ENCODE measurements at places on chromosomes 7 and 10.
A peak's percentile ranks its signal among the peaks of the same experiment; 100 is the strongest.

- DNase-seq = no peak
- no peaks in the 10 kb centered on the region for H3K4me1 ChIP-seq
- no peak overlapping the region for H3K27ac ChIP-seq
- no peak overlapping the region for H3K4me3 ChIP-seq
- H3K27me3 ChIP-seq = no peaks in the 10 kb centered on the region
Observed at GRCh38 chr7:25821225-25821624, 330.8 kb upstream of the NFE2L3 start.

DNA sequence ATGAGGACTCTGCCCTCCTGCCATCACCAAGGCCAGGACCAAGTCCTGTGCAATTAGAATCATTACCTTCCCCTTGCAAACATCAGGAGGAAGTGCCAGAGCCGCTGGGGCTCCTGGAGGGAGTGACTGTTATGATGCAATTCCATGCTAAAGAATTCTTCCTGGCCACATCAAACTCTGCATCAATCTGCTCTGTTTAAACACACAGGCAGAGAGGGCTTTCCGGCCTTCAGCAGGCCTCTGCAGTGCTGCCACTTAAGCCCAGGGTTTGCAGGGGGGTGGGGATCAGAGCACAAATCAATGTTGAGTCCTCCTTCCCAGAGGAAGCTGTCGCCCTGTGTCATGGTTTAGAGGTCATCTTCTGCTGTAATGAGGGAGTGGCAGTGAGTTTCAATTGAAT, 58.1 kb downstream of the CTBP2 start:
- H3K27ac ChIP-seq = no peak overlapping the region
- peaks cover 17% of the 10 kb centered on the region for H3K4me1 ChIP-seq
- H3K4me3 ChIP-seq = no peak overlapping the region
- no peaks in the 10 kb centered on the region for H3K36me3 ChIP-seq

DNA sequence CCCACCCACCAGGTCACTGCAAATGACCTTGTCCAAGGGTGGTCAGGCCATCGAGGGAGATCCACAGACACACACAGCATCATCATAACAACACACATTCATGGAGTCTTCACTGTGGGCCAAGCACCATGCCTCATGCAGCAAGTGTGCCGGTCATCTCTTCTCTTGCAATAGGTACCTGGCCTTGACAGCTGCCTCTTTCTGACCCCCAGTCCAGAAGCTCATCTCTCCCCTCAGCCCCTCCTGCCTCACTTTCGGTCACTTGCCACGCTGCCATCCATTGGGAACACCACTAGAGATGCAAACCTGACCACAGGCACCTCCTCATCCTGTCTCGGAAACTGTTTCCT, 75.9 kb downstream of the OAT start:
- no peak overlapping the region for H3K4me3 ChIP-seq
- H3K27ac ChIP-seq = no peak overlapping the region
- no peaks in the 10 kb centered on the region for H3K36me3 ChIP-seq
- peak; percentile 32 for DNase-seq

DNA sequence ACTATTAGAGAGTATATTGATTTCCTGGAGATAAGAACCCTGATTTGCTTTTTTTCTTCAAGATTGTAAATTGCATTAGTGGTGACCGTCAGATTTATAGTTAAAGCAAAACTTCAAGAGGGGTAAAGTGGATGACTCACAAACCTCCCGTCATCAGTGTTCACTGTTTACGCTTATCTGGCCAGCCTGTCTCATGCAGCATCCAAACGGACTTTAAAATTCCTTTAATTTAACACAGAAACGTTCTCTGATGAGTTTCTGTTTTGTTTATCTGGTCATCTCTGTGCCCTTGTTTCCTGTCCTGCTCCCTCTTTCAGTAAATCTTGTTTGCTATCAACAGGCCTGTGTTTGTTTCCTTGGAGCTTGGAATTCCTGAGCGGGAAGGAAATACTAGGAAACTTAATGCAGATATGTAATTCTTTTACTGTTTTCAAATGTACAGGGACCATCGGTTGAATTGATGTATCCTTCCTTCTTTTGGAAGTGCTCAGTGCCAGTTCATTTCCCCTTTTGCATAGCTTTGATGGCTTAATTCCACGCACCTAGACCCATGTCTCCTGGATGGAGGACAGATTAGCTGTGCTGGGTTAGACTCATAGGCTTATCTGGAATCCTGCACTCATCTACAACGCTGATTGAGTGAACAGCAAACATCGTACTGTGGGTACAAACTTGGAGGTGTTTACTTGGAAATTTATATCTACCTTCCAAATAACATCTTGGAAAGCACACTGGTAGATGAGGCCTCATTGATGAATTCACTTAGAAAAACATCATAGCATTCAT, 21.3 kb downstream of the PTPRE start:
- H3K27ac ChIP-seq = no peak overlapping the region
- DNase-seq = no peak
- H3K4me1 ChIP-seq = peaks cover 30% of the 10 kb centered on the region
- H3K4me3 ChIP-seq = no peak overlapping the region
- H3K27me3 ChIP-seq = no peaks in the 10 kb centered on the region
- no peaks in the 10 kb centered on the region for H3K36me3 ChIP-seq

GRCh38 chr10:109696981-109697775, 226.1 kb downstream of the XPNPEP1 start:
- no peak for DNase-seq
- no peak overlapping the region for H3K27ac ChIP-seq
- H3K27me3 ChIP-seq = no peaks in the 10 kb centered on the region
- H3K4me3 ChIP-seq = no peak overlapping the region
- H3K4me1 ChIP-seq = no peaks in the 10 kb centered on the region

DNA sequence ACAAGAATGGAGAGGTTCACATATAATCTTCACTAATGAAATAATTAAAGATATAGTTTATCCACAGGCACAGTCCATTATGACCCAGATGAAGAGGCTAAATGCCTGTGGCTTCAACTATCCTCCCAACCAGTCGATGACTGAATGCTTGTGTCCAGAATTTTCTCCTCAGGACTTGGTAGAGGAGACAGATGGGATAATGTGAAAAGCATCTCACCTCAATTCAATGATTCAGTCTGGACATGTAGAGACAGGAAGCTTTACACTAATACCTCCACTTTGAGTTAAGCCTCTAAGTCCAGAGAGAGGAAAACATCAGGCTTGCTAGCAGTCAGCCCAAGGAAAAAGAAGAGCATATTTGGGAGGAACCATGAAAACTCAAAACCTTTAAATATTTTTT, 59.1 kb upstream of the COL1A2 start:
- H3K36me3 ChIP-seq = no peaks in the 10 kb centered on the region
- H3K4me1 ChIP-seq = no peaks in the 10 kb centered on the region

DNA sequence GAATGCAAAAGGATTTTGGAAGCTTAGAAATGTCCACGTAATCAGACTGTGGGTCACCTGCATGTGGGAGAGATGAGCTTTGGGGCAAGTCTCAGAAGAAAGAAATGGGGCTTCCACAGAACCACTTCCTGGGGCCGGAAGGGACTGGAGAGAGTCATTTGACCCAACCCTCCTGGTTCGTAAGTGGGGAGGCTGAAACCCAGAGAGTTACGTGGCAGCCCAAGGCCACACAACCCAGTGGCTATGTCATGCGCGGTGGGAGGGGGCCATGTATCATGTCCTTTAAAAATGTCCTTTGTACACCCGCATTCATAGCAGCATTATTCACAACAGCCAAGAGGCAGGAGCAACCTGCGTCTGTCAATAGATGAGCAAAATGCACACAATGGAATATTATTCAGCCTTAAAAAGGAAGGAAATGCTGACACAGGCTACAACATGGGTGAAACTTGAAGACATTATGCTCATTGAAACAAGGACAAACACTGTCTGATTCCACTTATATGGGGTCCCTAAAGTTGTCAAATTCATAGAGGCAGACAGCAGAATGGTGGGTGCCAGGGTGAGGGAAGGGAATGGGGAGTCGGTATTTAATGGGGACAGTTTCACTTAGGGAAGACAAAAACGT, 15.1 kb downstream of the CAMK2B start:
- no peak overlapping the region for H3K27ac ChIP-seq
- H3K27me3 ChIP-seq = peaks cover 16% of the 10 kb centered on the region
- peak; percentile 51 for DNase-seq
- H3K4me1 ChIP-seq = no peaks in the 10 kb centered on the region
- peak overlapping the region; percentile 39 for H3K4me3 ChIP-seq

GRCh38 chr7:82331234-82331633, 112.3 kb downstream of the CACNA2D1 start:
- H3K27ac ChIP-seq = no peak overlapping the region
- H3K4me1 ChIP-seq = no peaks in the 10 kb centered on the region
- H3K4me3 ChIP-seq = no peak overlapping the region
- H3K36me3 ChIP-seq = no peaks in the 10 kb centered on the region
- DNase-seq = no peak

DNA sequence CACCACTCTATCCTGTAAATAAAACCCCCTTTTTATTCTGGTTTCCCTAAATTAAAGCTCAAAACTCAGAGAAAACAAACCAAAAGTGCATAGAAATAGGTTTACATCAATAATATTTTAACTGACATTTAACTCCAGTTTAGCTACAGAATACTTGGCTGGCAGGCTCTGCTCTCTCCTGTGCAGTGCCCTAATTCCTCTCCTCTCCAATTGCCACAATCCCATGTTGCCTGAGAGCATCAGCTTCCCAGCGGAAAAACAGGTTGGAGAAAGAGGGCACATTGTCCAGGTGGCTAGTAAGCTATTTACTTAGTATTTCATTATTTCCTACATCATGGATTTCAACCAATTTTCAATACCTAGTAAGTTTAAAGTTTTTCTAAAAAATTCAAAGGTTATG, 8.7 kb downstream of the SEMA3E start:
- H3K27me3 ChIP-seq = no peaks in the 10 kb centered on the region
- H3K4me1 ChIP-seq = no peaks in the 10 kb centered on the region
- DNase-seq = no peak
- H3K27ac ChIP-seq = no peak overlapping the region

DNA sequence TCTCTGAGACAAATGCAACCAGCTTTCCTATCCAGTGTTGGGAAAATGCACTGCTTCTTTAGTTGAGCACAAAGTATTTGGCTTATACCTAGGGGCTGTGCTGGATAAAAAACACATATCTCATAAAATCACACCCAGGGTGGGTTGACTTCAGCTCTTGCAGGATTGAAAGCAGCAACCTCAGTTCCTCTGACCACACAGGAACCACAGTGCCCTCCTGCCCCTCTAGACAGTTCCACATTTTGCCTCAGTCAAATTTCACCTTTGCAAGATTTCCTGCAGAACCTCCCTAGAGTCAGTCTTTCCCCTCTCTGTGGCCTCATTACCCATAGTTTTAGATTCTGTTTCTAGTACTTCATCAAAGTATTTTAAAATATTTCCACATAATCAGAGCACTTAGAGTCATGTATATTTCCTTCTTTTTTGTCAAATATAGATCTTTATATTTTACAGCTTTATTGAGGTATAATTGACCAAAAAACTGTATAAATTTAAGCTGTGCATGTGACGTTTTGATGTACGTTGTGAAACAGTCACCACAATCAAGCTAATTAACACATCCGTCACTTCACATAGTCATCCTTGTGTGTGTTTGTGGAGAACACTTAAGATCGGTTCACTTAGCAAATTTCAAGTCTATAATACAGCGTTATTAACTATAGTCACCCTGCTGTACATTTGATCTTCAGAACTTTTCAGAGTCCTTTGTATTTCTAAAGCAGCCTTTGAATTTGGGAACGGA, 37.0 kb upstream of the EGR2 start:
- H3K27ac ChIP-seq = no peak overlapping the region
- H3K27me3 ChIP-seq = no peaks in the 10 kb centered on the region
- H3K4me1 ChIP-seq = peaks cover 13% of the 10 kb centered on the region
- DNase-seq = no peak
- H3K36me3 ChIP-seq = no peaks in the 10 kb centered on the region
- H3K4me3 ChIP-seq = no peak overlapping the region

- H3K36me3 ChIP-seq = no peaks in the 10 kb centered on the region
- H3K4me1 ChIP-seq = peaks cover 4% of the 10 kb centered on the region
- H3K27me3 ChIP-seq = no peaks in the 10 kb centered on the region
- H3K27ac ChIP-seq = no peak overlapping the region
- DNase-seq = no peak
Observed at GRCh38 chr10:48605786-48606529, 1.1 kb upstream of the ARHGAP22 start.

DNA sequence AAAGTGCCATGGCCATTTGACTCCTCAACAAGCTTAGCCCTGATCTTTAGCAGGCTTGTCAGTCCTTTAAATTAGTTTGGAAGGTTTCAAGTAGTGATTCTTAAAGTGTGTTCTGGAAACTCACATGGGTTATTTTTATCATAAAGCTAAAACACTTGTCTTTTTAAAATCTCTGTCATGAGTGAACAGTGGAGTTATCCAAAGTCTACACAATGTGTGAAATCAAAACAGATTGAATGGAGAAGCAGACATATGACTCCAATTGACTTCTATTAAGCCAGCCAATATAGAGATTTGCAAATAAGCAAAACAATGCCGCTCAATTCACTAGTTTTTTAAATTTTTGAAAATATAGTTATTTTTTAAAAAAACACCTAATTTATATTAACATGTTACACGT, 53.3 kb upstream of the SORCS3 start:
- no peak for DNase-seq
- H3K27ac ChIP-seq = no peak overlapping the region
- no peaks in the 10 kb centered on the region for H3K4me1 ChIP-seq
- no peaks in the 10 kb centered on the region for H3K27me3 ChIP-seq

DNA sequence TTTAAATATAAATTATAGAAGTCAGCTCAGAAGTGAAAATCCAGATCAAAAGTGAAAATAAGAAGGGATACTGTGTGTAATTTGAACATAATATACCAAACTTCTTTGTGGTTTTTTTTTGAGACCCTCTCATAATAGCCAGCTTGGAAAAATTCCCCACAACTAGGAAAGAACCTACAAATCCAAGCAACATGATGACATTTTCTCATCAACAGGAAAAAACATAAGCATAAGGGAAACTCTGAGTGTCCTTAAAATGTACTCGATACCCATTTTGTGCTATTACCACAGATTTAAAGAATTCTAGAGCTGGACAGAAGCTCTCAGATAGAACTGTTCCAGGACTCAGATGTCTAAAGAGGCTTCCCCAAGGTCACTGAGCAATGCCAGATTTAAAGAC, 214.8 kb upstream of the KLF14 start:
- H3K27me3 ChIP-seq = no peaks in the 10 kb centered on the region
- no peak overlapping the region for H3K4me3 ChIP-seq
- H3K36me3 ChIP-seq = peaks cover 21% of the 10 kb centered on the region
- no peak overlapping the region for H3K27ac ChIP-seq
- DNase-seq = no peak

GRCh38 chr7:70836279-70836678, 295.7 kb upstream of the GALNT17 start:
- no peaks in the 10 kb centered on the region for H3K36me3 ChIP-seq
- no peaks in the 10 kb centered on the region for H3K4me1 ChIP-seq
- H3K4me3 ChIP-seq = no peak overlapping the region
- no peak overlapping the region for H3K27ac ChIP-seq
- H3K27me3 ChIP-seq = no peaks in the 10 kb centered on the region

All from upper lobe of right lung (tissue), 1 donor.